ENCODE measurements at places on chromosomes 5 and 9.

GRCh38 chr5:116703941-116704340 lies 129.3 kb upstream of the SEMA6A start:
- no peak for DNase-seq

- DNase-seq, result no peak
Measured at GRCh38 chr5:148811756-148812155, 14.7 kb upstream of the ADRB2 start.

DNA sequence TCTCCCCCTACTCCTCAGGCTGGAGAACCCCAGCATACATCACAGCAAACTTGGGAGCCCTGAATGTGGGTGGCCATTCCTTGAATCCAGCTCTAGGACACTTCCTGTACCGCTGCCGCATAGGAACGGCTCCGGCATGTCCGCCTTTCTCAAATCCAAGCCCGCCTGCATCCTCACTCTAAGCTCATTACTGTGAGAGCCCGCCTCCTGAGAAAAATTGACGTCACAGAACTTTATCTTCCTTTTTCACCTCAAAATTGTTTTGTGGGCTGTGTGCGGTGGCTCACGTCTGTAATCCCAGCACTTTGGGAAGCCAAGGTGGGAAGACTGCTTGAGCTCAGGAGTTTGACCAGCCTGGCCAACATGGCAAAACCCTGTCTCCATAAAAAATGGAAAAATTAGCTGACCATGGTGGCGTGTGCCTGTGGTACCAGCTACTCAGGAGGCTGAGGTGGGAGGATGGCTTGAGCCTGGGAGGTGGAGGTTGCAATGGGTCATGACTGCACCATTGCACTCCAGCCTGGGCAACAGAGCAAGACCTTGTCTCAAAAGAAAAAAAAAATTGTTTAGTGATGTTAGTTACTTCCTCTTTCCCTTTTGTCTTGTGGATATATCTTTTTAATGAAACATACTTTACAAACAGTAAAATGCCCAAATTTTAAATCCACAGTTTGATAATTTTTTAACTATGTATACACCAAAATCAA lies 22.8 kb downstream of the RNF44 start:
- no peak for DNase-seq

- DNase-seq, result no peak
Measured at GRCh38 chr5:115297031-115297430, 577 bp upstream of the CCDC112 start.

DNA sequence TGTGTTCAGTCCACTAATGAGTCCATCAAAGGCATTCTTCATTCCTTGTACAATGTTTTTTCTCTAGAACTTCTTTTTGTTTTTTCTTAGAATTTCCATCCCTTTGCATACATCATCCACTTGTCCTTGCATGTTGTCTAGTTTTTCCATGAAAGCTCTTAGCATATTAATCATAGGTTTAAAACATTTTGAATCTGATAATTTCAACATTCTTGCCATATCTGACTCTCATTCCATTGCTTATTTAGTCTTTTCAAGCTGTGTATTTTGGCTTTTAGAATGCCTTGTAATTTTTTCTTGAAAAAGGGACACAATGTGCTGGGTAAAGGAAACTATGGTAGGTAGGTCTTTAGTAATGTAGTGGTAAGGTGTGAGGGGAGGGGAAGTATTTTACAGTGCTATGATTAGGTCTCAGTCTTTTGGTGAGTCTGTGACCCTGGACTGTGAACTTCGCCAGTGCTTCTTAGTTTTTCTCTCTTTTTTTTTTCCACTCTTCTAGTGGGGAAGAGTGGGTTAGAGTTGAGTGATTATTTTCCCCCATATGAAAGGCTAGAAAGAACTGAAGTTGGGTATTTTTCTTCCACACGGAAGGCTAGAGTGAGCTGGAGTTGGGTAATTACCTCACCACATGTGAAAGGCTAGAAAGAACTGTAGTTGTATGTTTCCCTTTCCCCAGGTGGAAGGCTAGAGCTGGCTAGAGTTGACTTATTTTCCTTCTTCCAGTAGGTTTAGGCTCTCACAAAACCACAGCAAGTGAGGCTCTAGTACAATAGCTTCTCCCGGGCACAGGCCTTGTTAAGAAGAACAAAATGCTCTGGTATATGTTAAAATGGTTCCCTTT lies 172.1 kb downstream of the SNX18 start:
- no peak for DNase-seq

GRCh38 chr9:37917801-37918664 lies 14.1 kb upstream of the SLC25A51 start:
- DNase-seq, result no peak
